ENCODE measurements at places on chromosomes 16 and 17. TPM values are rescaled to one million over a fixed set of nuclear protein-coding genes. Genes with fewer than 3 reads are reported as not detected.

Gene USP7
- 53.6 TPM for total RNA-seq

Gene HOXB13
- not detected for total RNA-seq

Gene ABCC11
- 0.11 TPM for total RNA-seq

Gene BIRC5
- 41.4 TPM for total RNA-seq

Gene CD300LF
- not detected for total RNA-seq

Gene DPEP1
- not detected for total RNA-seq

Gene FBXO39
- total RNA-seq: 0.33 TPM

Gene INO80E
- total RNA-seq: 47.3 TPM

Gene CES3
- 0.25 TPM for total RNA-seq

Gene SRCIN1
- total RNA-seq: 0.12 TPM

Gene SPEM3
- not detected for total RNA-seq

Gene CLEC10A
- not detected for total RNA-seq

Gene CD7
- not detected for total RNA-seq

Gene SPNS2
- total RNA-seq: not detected

Gene CDIP1
- 7.2 TPM for total RNA-seq

Gene CCL8
- total RNA-seq: not detected

Gene OTOP3
- total RNA-seq: not detected

Gene CDH15
- 0.11 TPM for total RNA-seq

Gene NHLRC4
- 2.0 TPM for total RNA-seq

Gene IL4R
- 15.5 TPM for total RNA-seq

Gene BCL6B
- 0.50 TPM for total RNA-seq
